ENCODE measurements at places on chromosomes 7 and 10.
A peak's percentile ranks its signal among the peaks of the same experiment; 100 is the strongest.

DNA sequence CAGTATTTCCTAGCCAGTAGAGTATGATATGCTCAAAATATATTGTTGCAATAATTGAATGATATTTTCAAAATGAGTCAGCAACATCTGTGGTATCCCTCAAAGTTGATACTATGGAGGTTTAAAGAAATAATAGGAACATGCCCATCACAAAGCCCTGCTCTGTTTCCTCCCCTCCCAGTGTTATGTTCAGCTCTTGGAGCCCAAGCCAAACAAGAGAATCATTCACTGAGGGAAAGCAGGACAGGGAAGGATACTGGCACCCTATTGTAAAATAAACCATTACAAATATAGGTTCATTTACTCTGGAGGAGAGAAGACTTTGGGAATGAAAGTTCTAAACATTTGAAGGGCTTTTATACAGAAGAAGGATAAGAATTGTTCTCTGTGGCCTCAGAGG, 37.6 kb downstream of the SORCS3 start:
- no peak for DNase-seq

DNA sequence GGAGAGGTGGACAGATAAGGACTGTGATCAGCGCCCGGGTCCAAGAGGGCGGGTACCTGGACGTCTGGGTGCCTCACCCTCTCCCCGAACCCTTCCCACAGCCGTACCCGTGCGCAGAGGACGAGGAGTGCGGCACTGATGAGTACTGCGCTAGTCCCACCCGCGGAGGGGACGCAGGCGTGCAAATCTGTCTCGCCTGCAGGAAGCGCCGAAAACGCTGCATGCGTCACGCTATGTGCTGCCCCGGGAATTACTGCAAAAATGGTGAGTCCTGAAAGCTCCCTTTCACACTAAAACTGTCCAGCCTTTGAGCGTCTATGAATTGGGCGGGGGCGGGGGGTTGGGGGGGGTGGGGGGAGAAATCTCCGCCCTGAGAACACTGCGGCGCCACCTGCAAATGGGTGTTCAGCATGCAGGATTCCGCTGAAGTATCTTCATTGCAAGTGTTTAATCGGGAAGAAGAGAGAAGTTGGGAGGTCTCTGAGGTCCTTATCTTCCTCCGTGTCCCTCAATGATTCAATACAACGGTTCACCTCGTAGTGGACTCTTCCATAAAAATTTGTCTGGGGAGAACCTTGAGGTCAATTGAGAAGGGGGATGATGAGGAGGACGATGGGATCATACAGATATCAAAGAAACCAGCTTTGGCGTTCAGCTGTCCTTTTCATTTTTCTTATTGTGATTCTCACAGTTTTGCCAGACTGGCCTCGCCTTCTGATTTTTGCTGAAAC, 906 bp downstream of the DKK1 start:
- no peak for DNase-seq

- DNase-seq = no peak
Measured at GRCh38 chr7:4809091-4809591, 33.7 kb downstream of the AP5Z1 start.

DNA sequence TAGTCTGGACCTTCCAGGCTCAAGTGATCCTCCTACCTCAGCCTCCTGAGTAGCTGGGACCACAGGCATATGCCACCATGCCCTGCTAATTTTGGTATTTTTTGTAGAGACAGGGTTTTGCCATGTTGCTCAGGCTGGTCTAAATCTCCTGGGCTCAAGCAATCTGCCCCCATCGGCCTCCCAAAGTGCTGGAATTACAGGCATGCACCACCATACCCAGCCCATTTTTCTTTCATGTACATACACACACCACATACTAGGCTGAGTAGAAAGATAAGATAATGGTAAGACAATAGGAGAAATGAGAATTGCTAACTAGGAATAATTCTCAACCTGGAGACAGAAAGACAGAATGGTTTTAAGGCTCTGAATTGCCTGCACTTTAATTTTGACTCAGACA, 83.8 kb downstream of the CPEB3 start:
- DNase-seq = no peak

DNA sequence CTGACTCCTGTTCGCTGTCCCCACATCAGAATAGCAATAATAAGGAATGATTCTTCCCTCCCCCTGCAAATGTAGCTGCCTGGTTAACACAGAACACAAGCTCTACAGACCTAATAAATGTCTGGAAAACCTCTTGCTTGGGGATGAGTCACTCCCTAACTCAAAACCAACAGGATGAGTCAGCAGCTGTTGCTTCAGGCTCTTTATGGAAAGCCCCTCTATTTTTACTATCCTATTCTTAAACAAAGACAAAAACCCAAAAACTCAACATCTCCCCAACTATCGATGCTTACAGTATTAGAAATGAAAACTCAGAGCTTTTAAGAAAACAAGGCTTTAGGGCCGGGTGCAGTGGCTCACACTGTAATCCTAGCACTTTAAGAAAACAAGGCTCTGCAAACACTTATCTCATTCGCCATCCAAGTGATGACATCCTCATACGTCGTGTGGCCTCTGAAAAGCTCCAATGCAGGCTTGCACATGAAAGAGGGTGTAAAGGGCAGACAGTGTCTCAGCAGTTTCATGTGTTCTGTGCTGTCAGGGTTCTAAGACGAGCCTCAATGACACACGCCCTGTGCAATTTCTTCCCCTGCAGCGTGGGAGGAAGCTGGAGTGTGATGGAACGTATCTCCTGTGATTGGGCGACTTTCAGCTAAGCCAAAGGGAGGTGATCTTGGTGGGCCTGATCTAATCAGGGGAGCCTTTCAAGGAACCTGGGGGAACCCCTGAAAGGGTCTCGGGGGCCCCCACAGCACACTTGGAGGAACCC, 70.1 kb downstream of the AMZ1 start:
- no peak for DNase-seq

- DNase-seq = no peak
Measured at GRCh38 chr7:17915796-17916195, 24.5 kb downstream of the SNX13 start.

GRCh38 chr7:500521-501420, 18.9 kb downstream of the PDGFA start:
- DNase-seq = no peak

DNA sequence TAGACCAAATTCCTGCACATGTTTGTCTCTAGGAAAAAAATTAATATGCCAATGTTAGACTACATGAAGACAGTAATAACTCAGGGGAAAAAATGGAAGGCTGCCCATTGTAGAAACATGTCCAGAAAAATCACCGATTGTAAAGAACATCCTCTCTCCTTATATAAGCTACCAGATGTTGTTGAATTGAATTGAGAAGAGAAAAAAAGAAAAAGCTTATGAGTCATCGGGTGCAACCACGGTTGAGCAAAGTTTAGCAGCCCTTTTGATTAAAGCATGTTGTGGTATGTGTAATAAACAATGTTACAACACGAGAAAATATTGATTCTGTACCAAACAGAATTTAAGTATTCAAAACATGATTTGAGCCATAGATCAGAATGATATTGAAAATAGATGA, 102.3 kb upstream of the ARHGAP21 start:
- DNase-seq = no peak

DNA sequence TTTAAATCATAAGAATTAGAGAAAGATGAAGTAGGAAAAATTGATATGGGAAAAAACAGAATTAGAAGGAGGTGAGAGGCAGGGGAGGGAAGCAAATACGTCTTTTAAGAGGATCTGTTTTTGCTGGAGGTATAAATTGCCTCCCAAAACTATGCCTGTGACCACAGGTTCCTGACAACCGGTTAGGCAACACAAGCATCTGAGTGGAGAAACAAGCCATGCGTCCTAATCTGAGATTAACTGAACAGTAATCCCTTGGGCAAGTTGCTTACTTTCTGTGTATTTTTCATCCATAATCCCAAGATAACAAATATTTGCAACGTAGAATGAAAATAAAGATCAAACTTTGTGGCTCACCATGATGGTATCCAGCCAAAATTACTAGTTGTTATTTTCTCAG, 149.2 kb downstream of the C1GALT1 start:
- DNase-seq = no peak

- DNase-seq = no peak
Measured at GRCh38 chr7:135758531-135758932, 9.9 kb upstream of the FAM180A start.

GRCh38 chr7:742791-743190, 15.7 kb upstream of the PRKAR1B start:
- DNase-seq = no peak

DNA sequence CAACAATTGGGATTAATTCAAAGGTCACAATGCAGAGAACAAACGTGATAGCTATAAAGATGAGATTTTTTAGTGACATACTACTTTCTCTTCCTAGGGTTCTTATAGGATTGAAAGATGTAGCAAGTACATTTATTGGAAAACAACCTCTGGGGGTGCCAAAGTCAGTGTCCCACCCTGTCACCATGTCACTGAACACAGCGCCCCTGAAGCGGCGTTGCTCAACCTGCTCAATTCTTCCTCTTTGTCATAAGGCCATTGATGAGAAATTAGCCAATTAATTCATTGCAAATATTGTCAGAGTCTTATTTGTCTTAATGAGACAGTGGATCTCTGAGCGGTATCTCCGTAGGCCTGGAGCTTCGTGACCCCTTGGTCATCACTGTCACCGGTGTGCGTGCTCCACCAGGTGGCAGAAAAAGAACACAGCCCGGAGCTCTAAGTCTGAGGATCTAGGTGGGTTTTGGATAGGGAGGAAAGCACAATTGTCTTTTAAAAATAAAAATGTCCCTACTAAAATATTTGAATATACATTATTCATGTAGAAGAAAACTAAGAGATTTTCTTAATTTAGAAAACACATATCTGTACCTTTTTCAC, 362.6 kb downstream of the PAXIP1 start:
- peak; percentile 24 for DNase-seq

GRCh38 chr10:69338547-69339450, 60.5 kb downstream of the HK1 start:
- no peak for DNase-seq

Data from C1 segment of cervical spinal cord (tissue), 14 donors.